ENCODE measurements at places on chromosomes 16 and 17.

DNA sequence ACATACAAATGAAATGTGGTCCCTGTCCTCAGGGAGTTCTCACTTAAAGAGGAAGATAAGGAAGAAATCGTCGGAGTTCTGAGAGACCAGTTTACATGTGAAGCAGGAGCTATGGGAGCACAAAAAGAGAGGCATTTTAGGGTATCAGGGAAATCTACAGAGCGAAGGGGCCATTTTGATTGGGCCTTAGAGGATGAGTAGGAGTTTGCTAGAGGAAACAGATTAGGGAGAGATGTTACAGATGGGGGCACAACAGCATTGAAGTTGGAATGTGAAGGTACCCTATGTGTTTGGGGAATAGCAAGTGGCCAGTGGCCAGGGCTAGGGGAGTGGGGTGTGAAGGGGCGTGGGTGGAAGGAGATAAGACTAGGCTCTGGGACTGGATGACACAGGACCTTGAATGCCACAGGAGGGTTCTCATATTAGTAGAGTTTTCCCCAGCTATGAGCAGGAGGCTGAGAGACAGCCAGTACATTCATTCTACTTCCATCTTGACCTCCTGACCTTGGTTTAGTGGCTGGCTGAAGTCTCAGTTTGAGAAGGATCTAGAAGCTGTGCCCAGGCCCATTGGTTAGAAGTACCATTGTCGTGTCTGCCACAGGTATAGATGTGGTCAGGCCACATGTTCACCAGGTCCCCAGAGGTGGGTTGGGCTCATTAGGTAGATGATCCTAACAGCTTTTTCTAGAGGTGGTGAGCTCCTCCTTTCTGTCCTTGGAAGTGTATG lies 34.8 kb downstream of the CPNE2 start:
- DNase-seq = no peak

DNA sequence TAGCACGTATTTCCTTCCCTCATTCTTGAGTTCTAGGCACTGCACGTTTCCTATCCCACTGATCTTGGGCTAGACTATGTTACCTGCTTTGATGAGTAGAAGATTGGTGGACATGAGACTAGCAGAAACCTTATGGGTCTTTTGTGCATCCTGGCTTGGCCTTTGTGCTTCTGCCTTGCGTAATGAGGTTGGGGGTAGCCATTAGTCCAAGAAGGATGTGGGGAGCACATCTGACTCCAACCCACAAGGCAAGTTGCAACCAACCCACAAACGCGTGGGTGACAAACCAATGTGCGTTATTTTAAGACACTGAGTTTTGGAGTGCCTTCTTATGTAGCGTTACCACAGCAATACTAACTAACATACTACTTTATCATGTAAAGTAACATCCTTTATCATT lies 180.4 kb upstream of the IRX5 start:
- no peak for DNase-seq

GRCh38 chr16:65125871-65126270 lies 4.0 kb upstream of the CDH11 start:
- DNase-seq = no peak

GRCh38 chr17:54046570-54046969 lies 223.8 kb downstream of the KIF2B start:
- no peak for DNase-seq

GRCh38 chr16:15993946-15994665 lies 44.7 kb downstream of the ABCC1 start:
- peak; percentile 94 for DNase-seq

GRCh38 chr17:66522591-66523272 lies 220.3 kb downstream of the PRKCA start:
- peak; percentile 64 for DNase-seq

GRCh38 chr17:80270836-80271235 lies 10.2 kb downstream of the RNF213 start:
- DNase-seq = no peak

DNA sequence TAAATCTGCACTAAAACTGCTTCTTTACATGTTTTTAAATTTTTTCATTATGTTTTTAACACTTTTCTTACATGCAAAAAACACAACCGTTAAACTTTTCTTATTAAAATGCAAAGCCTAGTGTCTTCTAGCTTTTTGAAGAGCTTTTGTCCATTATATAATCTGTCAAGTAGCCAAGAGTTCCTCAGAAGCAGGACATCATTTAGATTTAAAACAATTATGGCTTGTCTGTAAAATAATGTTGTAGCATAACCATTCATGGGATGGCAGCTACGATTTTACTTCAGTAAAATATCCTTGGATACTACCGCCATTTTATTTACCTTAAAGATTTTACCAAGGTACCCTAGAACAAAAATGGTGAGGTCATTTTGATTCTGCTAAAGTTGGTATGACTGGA lies 2.8 kb downstream of the OMG start:
- no peak for DNase-seq

DNA sequence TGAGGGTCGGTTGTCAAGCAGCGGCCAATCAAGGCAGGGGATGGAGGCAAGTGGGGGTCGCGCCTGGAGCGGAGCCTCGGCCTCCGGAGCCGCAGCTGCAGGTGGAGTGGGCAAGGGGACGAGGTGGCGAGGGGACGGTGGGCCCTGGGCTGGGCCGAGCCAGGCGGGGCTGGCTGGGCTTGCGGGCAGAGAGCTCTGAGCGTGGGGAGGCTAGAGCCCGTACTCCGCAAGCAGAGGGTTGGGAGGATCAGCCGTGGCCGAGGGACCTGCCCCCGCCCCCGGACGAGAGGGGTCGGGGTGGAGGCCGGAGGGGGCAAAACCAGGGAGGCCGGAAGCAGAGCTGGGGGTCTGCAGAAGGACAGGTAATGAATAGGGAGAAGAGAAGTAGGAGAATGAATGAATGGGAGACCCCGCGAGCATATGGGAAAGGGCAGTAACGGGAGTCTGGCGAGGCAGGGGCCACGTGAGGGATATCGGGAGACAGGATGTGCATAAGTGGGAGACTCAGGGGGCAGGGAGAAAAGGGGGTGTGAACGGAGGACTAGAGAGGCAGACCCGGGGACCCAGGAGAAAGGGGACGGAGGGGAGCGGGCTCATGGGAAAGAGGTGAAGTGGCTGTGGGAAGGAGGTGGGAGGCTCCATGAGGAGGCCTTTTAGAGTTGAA lies at the start of gene KATNB1:
TSS of gene KATNB1 (plus strand) at position 16 of the 664 bp plus-strand sequence. CDS start 1,474 bp downstream, outside the sequence.
- peak; percentile 7 for DNase-seq

GRCh38 chr17:16456742-16457316 lies 35.2 kb downstream of the LRRC75A start:
- DNase-seq = no peak

DNA sequence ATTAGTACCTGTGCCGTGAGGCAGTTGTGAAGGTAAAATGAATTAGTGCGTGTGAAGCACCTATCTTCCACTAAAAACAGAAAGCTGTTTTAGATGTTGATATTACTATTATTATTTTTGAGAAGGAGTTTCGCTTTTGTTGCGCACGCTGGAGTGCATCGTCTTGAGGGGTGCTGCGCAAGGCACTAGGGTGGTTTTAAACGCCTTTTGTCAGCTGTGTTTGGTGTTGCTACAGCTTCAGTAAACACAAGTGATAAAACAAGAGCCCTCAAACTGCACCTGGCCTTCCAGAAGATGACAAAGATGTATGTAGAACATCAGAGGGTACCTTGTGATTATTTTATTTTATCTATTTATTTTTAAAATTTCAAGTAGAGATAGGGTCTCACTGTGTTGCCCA lies 38.2 kb downstream of the PLCG2 start:
- no peak for DNase-seq

DNA sequence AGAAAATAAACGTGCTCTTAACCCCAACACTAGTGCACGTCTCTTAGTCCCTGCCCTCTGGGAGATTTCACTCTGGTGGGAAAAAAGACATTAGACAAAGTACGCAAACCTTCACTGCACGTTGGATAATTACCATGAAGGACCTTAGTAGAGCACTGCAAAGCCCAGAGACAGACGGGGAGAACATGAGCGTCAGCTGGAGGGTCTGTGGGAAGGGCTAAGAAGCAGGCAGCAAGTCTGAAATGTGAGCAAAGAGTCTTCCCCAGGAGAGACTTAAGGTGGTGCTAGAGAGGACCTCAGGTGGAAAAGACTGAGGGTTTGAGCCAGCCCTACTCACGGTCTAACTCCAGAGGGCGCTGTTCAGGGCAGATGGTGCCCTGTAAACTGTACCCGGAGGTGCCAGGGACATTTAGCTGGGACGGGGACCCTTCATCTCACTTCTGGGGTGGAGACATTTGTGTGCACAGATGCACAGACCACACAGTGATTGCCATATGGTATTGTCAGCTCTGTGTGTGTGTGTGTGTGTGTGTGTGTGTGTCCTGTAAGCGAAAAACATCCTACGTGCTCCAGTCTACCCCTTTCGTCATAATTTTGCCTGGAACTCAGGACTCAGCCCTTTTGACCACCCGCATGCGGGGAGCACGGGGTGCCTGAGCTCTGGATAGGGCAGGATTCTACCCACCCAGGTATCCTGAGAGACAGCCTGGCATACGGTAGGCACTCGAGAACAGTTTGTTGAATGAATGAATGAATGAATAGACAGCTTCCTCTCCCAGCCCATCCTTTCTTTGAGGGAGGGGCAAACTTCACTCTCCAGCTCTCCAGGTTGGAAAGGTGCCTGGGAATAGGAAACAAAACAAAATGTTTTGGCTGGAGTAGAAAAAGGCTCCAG lies 10.1 kb upstream of the STAC2 start:
- peak; percentile 35 for DNase-seq

DNA sequence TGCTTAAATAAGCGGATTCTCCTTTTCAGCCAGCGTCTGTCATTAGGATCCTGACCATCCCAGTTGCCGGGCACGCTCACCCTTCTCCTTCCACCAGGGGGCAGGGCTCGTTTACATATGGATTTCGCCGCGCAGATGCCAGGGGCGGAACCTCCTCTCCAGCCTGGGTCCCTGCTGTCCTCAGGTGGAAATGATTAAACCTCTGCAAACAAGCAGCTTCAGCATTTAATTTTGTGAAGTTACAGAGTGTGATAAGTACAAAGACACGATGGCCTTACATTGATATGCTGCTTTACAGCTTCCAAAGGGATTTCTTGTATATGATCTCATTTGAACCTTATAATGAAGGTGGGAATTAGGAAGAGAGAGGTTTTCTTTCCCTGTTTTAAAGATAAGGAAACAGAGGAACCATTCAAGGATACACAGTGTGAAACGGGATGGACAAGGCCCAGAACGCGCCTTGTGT lies 3.9 kb upstream of the KRT28 start:
- peak; percentile 32 for DNase-seq

GRCh38 chr17:50170662-50171370 lies 5.0 kb downstream of the SGCA start:
- DNase-seq = no peak

- DNase-seq = no peak
Measured at GRCh38 chr16:75947626-75948239, 221.4 kb upstream of the CPHXL start.

GRCh38 chr17:57257895-57258851 lies 1.9 kb downstream of the MSI2 start:
- DNase-seq = no peak

DNA sequence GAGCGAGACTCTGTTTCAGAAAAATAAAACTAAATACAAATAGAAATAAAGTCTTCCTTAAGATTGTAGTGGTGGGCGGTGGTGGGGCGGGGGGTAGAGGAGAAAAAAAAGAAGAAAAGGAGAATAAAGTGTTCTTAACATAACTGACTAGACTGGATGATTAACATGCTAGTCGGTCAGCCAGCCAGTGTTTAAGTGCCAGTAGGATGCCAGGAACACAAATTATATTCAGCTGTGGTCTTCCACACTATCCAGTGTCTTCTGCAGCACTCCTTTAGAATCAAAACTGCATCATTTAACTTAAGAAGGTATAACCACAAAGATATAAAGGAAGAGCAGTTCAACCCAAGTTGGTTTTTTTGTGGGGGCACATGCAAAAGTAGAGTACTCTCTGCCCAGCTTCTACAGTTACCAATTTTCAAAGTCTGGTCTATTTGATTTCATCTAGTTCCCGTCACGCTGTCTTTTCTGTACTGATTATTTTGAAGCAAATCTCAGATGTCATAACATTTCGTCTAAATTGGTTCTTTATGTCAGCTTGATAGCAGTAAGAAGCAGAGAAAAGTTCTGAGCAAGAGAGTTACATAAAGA lies 15.8 kb downstream of the HEATR3 start:
- DNase-seq = no peak

GRCh38 chr17:41919840-41920579 lies 1.3 kb upstream of the ACLY start:
- no peak for DNase-seq

DNA sequence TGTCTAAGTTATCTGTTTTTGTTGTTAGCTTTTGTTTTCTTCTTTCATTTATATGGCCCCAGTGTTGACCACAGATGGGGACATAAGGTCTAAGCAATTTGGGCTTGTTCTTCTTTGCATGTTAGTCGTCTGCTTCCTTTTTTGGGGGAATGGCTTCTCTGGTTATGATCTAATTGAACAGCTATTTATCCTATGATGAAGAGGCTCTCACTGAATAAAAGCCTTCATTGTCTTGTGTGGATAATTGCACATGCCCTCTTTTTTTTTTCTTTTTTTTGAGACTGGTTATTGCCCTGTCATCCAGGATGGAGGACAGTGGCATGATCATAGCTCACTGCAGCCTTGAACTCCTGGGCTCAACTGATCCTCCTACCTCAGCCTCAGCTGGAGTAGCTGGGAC lies 13.7 kb downstream of the SMARCE1 start:
- peak; percentile 25 for DNase-seq

DNA sequence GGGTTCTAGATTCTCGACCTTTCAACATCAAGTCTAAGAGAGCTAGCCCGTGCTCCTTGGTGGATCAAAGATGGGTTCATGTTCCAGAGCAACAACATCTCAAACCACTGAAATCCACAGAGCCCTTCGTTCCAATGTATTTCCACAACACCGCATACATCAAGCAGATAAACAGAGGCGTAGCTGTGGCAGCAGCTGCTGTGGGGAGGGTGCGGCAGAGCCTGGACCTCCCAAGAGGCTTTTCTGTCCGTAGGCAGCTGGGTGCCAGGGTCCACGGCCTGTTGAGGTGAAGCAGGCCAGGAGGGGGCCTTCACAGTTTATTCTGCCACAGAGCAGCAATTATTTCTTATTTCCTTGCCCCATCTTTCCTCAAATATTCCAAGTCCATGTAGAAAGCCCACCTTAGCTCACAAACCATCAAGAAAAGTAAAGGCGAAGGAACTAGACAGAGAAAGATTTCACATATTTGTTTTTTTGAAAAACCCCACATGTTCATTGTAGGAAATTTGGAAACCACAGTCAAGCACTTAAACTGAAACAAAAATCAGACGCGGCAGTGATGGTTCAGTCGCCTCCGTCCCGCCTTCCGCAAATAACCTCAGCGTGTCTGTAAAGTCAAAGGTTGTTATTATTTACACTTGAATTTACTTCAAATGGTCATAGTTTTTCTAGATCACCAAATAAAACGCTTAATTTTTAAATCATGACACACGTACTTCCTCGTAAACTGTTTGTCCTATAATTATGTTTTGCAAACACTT lies 144.6 kb upstream of the FOXF1 start:
- no peak for DNase-seq

- no peak for DNase-seq
Measured at GRCh38 chr17:13642188-13642587, 40.5 kb upstream of the HS3ST3A1 start.

GRCh38 chr16:55498101-55498500 lies 10.8 kb upstream of the LPCAT2 start:
- no peak for DNase-seq

- no peak for DNase-seq
Measured at GRCh38 chr16:57270221-57271062, 14.0 kb downstream of the PLLP start.

GRCh38 chr16:23869052-23869451 lies 33.3 kb downstream of the PRKCB start:
- no peak for DNase-seq

- no peak for DNase-seq
Measured at GRCh38 chr17:12104831-12105230, 84.2 kb downstream of the MAP2K4 start.

- peak; percentile 7 for DNase-seq
Measured at GRCh38 chr17:36703860-36704266, 102.5 kb downstream of the MRM1 start.

- DNase-seq = no peak
Measured at GRCh38 chr16:6549415-6549814, 783.2 kb upstream of the RBFOX1 start.

Data from astrocyte (in vitro differentiated cells and primary cell).